ENCODE measurements at places on chromosomes 6 and 20.

GRCh38 chr6:30816791-30817739 is 67.3 kb upstream of the DDR1 start:
- DNase-seq = peak; percentile 95

- DNase-seq = no peak
Observed at GRCh38 chr20:37379967-37380828, 34.3 kb downstream of the SRC start.

DNA sequence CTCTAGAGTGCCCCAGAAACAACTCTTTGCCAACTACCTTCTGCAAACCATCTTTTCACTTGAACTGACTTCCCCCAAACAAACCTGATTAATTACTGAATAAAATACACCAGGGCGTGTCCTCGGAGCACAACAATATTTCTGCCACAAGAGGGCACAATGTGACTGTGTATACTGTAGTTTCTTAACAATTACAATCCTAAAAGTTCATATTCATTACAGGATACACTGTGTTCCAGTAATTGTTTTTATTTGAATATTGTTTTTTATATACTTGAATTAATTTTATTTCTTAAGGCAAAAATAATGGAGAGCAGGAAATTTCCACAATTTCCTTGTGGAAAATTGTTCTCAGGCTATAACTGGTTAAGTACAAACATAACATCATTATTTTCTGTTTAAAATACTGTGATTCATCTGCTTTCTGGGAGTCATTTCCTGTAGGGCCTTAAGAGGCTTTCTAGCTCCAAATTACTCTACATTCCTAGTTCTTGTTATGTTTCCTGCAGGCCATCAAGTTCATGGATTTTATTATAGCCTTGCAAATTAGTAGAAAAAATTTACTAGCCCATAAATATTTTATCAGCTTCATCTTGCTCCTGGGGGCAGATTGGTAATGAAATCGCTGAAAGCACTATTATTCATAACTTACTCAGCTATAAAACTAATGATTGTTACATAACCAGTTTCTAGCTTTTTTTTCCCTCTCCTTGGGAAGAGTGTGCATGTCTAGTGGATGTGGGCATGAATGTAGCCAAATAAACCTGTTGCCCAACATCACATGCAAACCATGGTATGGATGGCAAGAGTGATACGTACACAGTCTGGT is 51.9 kb upstream of the SLC22A16 start:
- peak; percentile 81 for DNase-seq

- no peak for DNase-seq
Observed at GRCh38 chr6:104212977-104213668, 646.6 kb downstream of the HACE1 start.

DNA sequence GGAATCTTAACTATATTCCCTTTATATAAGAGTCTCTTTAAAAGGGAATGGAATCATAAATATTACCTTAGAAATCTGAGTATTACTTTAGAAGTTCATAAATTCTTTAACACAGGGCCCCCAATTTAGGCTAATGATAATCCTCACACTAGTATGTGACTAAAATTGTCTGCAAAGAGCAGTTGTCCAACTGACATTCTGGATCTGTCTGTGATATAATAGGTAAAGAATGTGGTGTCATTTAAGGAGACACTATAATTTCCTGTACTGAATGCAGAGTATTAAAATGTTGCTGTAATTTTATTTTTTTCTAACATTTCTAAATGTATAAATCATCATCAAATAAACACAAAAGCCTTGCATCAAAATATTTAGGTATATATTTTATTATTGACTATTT is 128.5 kb upstream of the DST start:
- no peak for DNase-seq

- no peak for DNase-seq
Observed at GRCh38 chr20:52965819-52966218, 6.3 kb upstream of the TSHZ2 start.

GRCh38 chr6:16412982-16413381 is 174.6 kb downstream of the GMPR start:
- peak; percentile 47 for DNase-seq

GRCh38 chr20:18858816-18859215 is 45.2 kb downstream of the SCP2D1 start:
- no peak for DNase-seq

DNA sequence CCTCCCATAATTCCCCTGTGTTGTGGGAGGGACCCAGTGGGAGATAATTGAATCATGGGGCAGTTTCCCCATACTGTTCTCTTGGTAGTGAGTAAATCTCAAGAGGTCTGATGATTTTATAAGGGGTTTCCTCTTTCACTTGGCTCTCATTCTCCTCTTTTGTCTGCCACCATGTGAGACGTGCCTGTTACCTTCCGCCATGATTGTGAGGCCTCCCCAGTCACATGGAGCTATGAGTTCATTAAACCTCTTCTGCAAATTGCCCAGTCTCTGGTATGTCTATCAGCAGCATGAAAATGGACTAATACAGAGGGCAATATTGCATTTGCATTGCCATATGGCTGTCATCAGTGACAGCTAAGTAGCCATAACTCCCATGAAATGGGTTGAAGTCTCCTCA is 63.2 kb downstream of the ZNF217 start:
- DNase-seq = peak; percentile 9

- DNase-seq = no peak
Observed at GRCh38 chr6:45522486-45522885, 144.8 kb upstream of the SUPT3H start.

DNA sequence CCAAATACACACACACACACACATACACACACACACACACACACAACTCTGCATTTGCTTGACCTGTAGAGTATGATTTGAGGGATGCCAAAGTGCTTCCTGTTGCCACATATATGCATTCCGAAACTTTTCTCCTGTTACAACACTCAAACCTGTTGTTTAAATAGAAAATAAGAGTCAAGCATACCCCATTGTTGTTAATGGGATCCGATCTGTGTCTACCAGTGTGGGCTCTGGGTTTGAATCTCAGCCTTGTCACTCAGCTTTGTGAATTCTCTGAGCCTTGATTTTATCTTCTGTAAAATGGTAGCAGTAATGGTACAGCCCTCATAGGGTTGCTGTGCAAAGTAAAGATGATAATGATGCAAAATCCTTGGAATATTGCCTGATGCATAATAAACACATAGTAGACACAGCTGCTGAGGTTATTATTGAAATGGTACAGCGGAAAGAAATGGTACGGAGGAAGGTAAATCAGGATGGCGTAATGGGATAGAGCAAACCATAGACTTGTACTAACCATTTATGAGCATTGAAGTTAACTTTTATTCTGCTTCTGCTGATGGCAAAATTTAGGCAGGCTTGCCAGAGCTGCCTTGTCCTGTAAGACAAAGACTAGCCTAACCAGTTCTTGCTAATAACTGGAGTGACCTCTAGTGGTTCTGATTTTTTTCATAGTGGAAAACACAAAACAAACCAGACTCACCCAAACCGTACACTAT is 113.5 kb upstream of the PHACTR1 start:
- DNase-seq = peak; percentile 59

DNA sequence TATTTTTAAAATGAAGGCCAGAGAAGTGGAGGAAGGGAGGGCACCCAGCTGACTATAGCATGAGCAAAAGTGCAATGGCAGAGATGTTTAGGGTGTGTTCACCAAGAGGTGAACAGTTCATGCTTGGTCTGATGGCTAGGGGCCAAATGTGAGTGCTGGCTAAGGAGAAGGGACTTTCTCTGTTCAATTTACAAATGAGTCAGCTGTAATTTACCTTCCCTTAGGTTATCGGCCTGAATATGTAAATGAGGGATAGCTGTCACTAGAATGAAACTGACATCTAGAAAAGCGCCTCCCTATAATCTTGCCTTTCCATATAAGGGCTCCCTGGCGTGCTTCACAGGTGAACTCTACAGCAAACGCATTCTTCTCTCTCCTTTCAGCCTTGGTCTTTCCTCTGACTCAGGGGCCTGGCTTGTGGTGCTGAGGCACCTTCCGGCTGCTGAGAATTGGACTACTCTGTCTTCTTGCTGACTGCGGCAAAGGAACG is 114.7 kb upstream of the BACH2 start:
- no peak for DNase-seq

GRCh38 chr20:8361006-8361652 is 229.1 kb downstream of the PLCB1 start:
- peak; percentile 80 for DNase-seq

- no peak for DNase-seq
Observed at GRCh38 chr6:96923871-96924493, 546 bp upstream of the KLHL32 start.

DNA sequence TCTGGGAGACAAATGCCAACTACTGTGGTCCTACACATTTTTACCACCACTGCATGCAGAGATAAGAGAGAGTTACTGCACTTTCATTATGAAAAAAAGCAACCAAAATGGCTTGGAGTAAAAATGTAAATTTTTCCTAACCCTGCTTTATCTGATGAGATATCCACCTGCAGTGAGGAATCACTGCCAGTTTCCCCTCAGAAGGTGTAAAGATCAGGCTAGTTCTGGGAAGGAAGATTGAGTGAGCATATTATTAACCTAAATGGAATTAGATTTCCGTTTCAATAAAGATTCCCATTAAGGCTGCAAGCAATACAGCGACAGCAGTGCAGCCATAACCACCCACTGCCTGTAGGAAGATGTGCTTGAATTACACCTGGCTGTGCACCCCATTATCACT is 84.9 kb downstream of the QRSL1 start:
- DNase-seq = no peak

GRCh38 chr6:89002523-89002922 is 39.1 kb upstream of the RNGTT start:
- no peak for DNase-seq

DNA sequence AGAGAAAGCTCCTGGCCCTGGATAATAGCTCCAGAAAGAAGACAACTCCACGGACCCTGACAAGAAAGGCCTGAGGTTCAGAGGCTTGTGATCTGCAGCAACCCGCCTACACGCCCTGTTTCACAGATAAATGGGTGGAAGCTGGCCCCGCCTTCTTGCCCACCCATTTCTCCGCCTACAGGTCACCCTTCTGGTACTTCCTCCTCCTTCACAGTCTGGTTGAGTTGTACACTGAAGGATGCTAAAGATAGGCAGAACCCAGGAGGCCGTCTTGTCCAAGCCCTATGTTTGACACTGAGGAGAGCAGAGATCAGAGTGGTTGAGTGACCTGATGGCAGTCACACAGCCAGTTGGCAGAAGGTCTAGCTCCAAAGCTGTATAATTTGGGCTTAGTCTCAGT is 34.2 kb upstream of the MDGA1 start:
- peak; percentile 56 for DNase-seq

DNA sequence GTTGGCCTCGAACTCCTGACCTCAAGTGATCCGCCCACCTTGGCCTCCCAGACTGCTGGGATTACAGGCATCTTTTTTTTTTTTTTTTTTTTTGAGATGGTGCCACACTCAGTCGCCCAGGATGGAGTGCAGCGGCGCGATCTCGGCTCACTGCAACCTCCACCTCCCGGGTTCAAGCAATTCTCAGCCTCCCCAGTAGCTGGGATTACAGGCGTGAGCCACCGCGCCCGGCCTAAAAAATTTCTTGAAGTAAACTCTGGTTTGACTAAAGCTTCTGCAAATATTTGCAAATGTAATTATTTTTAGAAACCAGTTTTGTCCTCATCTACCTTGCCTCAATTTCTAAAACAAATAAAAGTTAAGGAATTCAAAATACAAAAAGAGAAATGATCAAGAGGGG is 1.2 kb downstream of the IBTK start:
- DNase-seq = no peak

GRCh38 chr20:31694842-31695593 is 27.6 kb downstream of the BCL2L1 start:
- DNase-seq = no peak

- no peak for DNase-seq
Observed at GRCh38 chr6:22632581-22633145, 63.3 kb downstream of the HDGFL1 start.

GRCh38 chr6:129699659-129700058 is 10.3 kb downstream of the ARHGAP18 start:
- no peak for DNase-seq

- DNase-seq = no peak
Observed at GRCh38 chr20:46344488-46345162, 36.3 kb upstream of the CDH22 start.

DNA sequence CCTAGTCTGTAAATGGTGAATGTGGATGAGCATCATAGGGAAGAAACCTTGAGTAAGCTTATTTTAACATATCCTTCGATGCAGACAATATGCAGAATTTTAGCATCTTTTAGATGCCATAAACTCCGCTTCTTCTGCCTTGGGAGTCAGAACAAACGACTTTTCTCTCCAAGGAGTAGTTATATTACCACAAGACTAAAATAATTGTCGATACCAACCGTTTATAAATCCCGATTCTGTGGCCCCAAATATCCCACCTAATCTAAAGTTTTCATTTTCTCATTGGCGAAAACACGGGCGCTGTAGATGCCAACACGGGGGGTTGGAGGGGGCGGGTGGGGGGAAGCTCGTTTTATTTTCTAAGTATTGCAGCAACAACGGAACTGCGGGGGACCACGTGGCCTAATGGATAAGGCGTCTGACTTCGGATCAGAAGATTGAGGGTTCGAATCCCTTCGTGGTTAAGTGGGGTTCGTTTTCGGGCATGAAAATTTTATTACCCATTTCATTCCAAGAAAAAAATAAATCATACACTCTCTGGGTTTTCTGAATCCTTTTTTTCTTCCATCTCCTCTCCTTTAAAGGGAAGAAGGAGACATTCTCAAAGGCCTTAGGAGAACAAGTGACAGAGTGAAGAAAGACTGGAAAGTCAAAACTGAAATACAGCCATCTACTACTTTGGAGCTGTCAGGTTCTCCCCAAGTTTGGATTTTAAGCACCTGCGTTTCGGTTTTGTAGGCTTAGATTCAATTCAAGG is 65.5 kb upstream of the BTN3A2 start:
- DNase-seq = no peak

DNA sequence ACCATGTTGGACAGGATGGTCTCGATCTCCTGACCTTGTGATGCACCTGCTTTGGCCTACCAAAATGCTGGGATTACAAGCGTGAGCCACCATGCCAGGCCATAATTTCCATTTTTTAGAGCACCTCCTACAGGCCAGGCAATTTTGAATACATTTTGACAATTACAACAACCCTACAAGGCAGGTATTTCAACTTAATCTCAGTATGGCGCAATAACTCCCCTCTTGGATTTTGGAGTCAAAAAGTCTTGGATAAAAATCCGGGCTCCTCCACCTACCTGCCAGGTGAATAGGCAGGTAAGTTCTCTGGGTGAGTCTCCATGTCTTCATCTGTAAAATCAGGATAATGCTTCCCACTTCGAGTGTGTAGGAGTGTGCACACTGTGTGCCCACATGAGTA is 39.5 kb upstream of the TFAP2C start:
- no peak for DNase-seq

DNA sequence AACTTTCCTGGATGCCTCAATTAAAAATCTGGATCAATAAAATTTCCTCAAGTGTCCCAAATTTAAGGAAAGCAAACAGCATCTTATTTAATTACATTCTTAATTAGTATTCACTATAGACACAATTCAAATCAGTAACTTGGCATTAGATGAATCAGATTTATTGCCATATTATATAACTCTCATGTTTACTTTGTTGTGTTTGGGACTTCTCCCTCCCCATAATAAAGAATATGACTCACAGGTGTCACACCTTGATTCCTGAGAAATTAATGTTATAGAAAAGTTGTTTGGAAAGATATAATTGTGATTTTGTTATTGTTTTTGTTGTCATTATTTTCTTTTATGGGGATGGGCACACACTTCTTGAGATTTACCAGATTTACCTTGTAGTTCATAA is 18.4 kb downstream of the EYA4 start:
- no peak for DNase-seq

GRCh38 chr20:20459726-20460125 is 91.8 kb downstream of the INSM1 start:
- no peak for DNase-seq

GRCh38 chr6:127514179-127514772 is 4.9 kb downstream of the MTCL3 start:
- no peak for DNase-seq

Measured in suppressor macrophage treated with lipopolysaccharide for 4 hours (primary cell).